GM12892 (cell line): ENCODE measurements at places on chromosomes 5 and 9.

DNA sequence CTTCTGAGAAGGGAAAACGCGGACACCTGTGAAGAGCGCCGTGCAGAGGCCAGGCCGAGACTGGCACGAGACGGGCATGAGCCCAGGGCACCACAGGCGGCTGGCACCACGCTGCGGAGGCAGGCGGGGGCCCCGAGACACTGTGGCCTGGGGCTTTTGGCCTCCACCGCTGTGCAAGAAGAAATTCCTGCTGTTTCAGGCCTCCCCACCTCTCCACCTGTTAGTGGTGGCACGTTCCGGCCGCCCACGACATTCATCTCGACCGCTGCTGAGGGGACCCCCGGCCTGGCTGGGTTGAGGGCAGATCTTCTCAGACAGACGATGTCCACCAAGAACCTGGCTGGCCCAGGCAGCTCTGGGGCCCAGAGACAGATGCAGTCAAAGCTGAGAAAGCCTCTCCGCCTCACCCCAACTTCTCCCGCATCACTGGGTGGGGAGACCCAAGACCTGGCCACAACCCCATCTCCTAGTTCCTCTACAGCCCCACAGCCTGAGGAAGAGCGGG, 11.5 kb downstream of the NACC2 start:
- DNase-seq: no peak

DNA sequence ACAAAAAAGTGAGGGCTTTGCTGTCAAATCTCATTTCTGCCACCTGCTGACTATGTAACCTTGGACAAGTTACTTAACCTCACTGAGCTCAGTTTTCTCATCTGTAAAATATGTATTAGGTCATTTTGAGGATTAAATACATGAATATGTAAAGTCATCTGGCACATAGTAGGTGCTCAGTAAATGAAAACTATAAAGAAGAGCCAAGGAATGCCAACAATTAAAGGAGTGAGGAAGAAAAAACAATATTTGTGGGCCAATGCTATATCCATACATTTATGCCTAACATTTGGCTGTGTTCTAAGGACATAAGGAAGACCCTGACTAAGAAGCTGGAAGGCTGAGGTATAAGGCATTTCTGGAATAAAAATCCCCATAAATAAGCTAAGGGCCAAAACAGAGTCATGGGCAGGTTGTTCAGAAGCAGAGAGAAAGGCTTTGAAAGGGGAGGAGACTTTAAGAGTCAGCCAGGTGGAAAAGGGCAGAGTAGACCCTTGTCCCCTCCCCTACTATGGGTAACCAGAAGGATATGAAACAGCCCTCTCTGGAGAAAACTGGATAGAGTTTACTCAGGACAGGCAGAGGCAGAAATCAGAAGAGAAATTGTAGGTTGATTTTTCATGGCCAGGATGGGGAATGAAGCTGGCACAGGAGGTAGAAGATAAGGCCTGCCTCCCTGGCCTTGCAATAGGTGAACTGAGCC, 47.6 kb upstream of the SIL1 start:
- DNase-seq: no peak

DNA sequence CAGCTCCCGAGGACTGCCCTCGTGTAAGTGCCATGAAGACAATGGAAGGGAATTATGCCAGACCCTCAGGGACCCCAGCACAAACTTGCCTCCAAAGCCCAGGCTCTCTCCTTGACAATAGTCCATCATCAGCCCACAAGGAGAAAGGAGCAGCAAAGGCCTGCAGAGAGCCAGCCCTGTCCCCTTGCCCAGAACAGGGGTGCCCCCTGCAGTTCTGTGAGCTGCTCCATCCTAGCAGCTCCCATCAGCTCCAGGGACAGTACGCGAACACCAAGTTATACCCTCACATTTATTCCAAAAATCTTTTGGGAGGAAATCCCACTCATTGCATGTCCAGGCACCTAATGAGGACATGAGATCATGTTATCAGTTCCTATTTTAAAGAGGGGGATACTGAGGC, 11.1 kb downstream of the BARX1 start:
- DNase-seq: no peak

- DNase-seq: no peak
Measured at GRCh38 chr9:95503369-95503768, 13.4 kb downstream of the PTCH1 start.

DNA sequence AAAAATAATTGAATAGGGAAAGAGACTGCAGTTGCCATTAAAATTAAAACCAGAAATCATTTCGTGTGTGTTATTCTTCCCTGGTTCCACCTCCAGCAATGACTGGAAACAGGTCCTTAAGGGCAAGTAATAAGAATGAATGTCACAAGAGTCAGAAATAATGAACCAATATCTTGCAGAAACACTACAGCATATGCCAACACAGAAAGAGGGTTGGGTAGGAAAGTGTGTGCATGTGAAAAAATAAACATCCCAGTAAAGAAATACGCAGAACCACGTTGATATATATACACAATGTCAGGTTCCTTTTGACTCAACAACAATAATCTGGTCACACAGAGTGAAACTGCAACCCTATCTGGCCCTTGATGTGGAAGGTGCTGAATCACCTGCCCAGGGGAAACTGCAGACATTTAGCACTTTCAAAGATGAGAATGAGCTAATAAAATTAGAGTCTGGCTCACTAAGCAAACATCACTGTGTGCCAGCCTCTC, 15.0 kb downstream of the HMHB1 start:
- DNase-seq: peak; percentile 27

DNA sequence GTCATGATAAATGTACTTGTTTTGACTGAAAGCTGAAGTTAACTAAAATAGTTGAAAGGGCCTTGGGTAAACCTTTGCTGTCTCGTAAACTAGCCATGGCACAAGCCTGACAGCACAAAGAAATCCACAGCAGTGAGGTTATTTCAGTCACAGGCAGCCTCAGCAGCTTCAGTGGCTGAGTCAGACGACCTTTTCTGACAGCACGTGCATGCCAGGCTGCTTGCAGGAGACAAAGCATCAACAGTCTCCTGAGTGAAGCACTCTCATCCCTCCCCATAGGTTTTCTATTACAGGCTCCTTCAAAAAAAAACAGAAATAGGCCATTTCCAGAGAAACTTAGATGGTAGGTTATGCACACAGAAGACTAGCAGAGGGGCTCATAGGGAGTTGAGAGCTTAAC, 34.6 kb downstream of the OXCT1 start:
- DNase-seq: no peak

- no peak for DNase-seq
Measured at GRCh38 chr5:31213705-31214121, 20.2 kb downstream of the CDH6 start.

GRCh38 chr5:10634562-10634961, 70.7 kb downstream of the ANKRD33B start:
- no peak for DNase-seq
